Ovary (tissue), 10 donors: ENCODE measurements at places on chromosomes 2 and 18.

DNA sequence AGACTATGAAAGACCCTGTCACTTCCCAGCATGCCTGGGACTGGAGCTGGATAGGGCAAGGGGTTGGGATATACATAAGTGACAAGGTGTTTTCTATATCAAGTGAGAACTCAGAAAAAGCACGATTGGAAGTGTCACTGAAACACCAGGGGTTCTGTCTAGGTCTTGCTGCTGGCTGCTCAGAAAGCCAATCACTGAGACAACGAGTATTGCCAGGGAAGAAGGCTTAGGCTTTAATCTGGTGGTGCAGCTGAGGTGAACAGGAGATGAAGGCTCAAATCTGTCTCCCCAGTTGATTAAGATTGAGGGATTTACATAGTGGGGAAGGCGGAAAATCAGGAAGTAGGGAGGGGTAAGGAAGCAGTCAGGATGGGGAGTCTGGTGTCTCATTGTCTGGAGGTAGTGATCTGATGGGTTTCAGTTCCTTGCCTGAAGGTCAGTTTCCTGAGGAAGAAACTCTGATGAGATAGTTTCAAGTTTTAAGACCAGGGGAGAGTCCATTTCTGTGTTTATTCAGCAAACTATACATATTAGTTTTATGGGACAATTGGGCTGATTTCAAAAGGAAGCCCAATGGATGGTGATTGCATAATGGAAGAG, 3.5 kb upstream of the C2orf74 start:
- no peak for DNase-seq

DNA sequence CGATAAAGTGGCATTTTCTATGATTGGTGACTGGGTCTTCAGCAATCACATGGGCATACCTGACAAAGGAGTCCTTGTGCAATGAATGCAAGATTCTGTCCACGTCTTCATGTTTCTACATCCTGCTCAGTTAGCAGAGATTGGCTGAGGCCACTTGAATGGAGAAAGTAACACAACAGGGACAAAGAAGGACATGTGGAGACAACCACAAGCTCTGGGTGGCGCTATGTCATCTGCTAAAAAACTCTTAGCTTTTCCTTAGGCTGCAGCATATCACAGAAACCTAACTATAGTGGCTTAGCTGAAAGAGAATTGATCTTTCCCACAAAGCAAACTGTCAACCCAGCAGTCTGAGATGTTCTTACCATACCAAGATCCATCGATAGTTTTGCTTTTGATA, 1109.7 kb downstream of the SOCS6 start:
- no peak for DNase-seq

DNA sequence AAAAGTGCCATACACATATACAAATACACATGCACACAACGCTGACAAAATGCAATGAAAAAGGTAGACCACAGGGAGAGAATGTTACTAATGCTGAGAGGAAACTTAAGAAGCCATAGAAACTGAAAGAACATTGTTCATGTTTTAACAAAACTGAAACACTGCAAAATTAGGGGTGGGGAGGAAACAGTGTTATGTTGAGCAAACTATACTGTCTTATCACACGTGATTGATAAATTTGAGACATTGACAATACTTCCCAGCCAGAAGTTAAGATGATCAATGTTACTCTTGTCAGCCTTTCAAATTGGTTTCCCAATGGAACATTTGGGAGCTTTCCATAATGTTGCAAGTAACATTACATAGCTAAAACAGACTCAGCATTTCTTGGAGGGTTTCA, 165.5 kb downstream of the L3MBTL4 start:
- DNase-seq: no peak

DNA sequence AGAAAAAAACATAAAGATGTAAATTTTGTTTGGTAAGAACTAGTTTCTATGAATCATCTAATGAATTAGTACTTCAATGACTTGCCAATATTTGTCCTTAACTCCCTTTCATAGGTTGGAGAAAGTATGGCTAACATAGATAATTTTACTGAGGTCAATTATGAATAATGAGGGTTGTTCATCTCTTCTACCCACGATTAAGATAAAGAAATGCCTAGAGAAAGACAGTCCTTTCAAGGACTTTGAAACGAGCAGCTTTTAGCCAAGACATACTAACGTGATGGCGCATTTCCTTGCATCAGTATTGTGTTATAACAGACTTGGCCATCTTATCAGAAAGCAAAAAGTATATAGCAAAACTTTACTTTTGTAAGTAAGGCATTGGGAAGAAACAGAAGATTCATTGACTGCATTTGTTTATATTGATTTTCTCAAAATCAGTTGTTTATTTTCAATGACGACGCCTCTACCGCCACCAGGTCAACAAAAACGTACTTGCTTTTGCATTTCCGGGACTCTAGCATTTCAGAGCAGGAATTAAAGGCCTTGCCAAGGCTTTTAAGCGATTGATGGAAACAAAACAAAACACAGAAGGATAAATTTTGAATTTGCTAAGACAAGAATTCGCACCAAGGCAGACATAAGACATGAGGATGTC, 961 bp downstream of the RBM43 start:
- DNase-seq: no peak

DNA sequence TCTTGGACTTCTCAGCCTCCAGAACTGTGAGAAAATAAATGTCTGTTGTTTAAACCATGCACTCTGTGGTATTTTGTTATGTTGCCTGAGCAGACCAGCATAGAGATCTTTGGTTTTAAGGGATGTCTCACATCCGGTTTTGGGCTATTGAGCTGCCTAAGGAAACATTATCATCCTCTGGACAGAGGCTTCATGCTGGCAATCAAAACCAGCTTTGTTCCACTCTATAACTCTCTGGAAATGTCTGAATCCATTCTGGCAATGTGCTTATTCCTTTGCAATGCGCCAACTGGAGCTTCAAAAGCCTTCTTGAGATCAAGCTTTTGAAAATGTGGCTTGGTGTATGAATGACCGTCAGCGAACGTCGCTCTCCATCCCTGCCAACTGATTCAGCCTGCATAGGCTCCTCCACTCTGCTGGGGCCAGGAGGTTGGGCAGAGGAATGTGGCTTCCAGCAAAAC, 183.6 kb upstream of the MGAT5 start:
- no peak for DNase-seq

DNA sequence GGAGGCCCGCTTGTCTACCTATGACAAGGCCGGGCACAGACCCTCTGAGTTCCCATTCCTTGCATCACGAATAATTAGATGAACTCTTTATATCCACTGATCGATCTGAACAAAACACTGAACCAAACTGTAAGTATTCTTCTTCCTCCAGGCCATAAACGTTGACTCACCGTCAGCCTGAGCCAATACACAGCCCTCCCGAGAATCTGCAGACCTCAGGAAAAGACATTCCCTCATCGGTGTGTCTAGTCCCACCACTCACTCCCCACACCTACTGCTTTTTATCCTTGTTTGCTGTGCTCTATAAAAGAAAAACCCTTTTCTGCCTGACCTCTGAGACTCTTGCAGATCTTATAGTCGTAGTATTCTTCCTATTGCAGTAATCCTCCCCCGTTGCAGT, 41.0 kb downstream of the TMEM87B start:
- no peak for DNase-seq

GRCh38 chr2:72982781-72983499, 65.6 kb downstream of the EMX1 start:
- no peak for DNase-seq

DNA sequence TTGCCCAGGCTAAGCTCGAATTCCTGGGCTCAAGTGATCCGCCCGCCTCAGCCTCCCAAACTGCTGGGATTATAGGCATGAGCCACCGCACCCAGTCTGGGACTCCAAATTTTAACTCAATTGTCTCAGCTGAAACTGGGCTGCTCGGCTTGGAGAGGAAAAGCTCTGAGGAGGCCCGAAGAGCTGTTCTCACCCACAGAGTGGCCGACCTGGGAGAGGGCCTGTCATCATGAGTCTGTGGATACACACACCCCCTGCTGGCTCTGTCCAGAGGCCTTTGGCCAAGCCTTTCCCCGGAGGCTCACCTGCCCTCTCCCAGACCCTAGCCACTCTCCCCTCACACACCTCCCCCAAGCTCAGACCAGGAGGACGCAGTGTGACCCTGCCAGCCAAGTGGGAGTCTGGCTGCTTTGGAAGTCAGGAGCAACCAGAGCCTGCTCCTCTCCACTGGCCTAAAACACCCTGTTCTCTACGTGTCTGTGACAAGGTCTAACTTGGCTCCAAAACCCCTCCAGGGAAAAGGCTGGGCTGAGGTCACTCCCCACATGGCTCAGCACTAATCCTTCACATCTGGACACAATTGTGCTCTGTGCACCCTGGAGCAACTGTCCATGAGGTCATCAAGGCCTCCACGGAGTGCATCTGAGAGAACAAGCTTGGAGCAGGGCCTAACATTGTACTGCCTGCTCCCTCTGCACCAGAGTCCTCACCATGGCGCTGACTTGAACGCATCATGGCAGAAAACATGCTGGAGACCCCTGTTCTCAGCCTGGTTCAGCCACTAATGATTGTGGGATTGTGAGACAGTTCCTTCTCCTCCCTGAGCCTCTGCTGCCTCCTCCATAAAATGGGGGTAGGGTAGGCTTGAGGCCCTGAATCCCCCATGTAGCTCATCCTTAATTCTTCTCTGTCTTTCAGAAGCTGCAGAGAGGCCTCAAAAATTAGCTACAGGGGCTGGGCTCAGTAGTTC, 49.9 kb upstream of the RAB6C start:
- no peak for DNase-seq

GRCh38 chr18:72174972-72175649, 369.0 kb downstream of the CBLN2 start:
- no peak for DNase-seq

- DNase-seq: no peak
Measured at GRCh38 chr18:9690418-9691188, 17.5 kb upstream of the RAB31 start.

DNA sequence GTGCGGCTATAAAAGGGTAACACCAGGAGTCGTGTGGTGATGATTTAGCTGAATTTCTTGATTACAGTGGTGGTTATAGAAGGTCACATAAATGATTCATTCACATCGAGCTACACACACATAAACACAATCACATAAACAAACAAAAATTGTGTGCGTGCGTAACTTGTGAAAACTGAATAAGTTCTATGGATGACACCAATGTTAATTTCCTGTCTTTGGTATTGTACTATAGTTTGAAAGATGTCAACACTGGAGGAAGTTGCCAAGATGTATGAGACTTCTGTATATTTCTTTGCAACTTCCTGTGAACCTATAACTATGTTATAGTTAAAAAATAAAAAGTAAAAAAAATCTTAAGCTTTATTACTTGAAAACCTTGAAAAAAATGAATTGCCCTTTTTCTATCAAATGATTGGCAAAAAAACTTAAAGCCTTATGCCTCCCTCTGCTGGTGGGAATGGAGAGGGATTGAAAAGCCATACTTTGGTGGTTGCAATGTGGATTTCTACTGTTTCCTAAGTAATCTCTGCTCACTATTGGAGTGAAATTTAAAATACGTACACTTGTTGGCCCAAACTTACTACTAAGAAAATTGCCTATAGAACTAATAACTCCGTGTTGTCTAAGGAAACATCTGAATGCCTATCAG, 227.7 kb downstream of the RPIA start:
- no peak for DNase-seq

- no peak for DNase-seq
Measured at GRCh38 chr2:112163541-112163981, 25.4 kb downstream of the FBLN7 start.

DNA sequence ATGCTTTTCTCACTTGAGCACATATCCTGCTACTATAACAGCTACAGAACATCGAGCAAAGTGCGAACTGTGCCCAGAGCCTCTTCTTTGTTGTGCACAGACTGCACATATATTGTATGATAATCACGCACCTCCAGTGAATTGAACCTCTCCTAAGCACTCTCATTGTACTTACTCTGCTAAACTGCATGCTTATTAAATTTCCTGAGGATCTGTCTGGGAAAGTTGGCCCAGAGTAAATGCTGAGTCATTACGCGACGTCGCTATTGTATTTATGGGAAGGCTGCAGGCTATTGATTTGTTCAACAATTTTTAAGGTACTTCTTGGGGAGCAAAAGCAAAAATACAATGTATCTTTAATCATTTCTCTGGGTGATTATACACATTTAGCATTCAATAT, 399.6 kb upstream of the DSEL start:
- DNase-seq: no peak

DNA sequence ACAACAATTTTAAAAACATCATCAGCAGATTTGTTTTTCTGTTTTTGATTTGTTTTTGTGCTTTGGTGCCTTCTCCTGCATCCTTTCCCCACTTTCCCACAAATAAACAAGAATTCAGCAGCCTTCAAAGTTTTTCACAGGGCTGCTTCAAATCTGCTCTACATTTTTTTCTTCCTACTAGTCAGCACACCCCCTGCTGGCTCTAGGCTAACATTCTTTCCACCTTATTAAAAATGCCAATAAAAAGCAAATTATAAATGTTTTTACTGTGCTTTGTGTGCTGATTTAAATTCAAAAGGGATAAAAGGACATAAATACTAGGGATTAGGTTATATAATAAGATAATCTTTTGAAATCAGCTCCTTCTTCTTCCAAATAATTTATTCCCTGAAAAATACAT, 6.2 kb upstream of the CNTNAP5 start:
- no peak for DNase-seq

DNA sequence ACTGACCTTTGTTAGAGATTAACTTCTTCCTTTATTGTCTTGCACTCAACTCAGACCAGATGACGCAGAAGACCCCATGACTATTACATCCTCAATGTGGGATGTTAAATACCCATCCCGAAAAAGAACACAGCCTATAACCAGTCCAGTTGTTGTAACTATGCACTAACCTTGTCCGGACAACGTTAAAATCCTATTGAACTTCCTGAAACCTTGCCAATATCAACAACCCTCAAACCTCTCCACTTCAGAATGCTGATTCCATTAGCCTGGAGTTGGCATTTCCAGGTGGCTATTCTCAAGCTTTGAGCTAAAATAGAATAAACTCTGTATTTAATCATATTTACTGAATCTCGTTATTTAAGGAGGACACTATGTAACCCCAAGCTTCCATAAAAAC, 13.6 kb downstream of the NMS start:
- DNase-seq: no peak

DNA sequence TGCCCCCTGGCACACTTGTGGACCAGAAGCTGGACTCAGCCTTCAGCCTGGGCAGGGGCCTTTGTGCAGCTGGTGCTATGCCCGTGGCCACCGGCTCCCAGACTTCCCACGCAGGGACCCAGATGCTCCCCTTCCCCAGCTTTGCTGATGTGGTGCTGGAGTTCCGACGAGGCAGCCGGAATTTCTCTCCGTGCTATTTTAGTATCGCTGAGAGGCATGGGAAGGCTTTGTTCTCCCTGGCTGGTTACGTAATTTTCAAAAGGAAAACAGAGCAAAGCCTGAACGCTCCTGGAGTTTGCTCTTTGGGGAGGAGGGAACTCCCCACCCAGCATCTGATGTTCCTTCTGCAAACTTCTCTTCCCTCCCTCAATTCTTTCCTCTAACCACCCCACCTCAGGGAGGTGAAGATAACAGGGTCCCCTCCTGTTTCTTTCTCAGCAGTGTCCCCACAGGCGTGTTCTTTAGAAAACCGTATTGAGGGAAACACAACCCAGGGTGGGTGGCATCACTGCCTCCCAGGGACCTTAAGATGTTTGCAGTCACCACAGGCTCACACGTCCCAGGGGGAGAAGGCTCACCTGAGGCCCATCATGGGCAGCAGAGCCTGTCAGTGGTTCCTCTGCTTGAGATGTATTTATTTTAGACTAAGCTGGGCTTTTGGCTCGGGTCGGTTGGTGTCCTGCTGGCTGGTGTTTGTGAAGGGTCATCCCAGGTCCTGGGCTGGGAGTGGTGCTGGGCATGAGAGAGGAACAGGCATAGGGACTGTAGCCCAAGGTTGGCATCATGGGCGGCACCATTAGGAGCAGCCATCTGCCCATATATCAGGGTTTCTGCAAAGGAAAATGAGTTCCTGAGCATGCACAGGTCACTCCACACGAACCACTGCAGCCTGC, 95.0 kb downstream of the MAPK4 start:
- peak; percentile 45 for DNase-seq
